ENCODE measurements at places on chromosomes 7 and 10. TPM values are rescaled to one million over a fixed set of nuclear protein-coding genes. Genes with fewer than 3 reads are reported as not detected.

SLC25A13 gene
- 29.3 TPM for total RNA-seq

RBM20 gene
- 2.3 TPM for total RNA-seq

RASA4 gene
- 26.1 TPM for total RNA-seq

PIK3CG gene
- total RNA-seq, result not detected

AMZ1 gene
- total RNA-seq, result 5.8 TPM

CEP41 gene
- total RNA-seq, result 16.4 TPM

HECW1 gene
- total RNA-seq, result not detected

ABCB1 gene
- not detected for total RNA-seq

GJD4 gene
- not detected for total RNA-seq

DNA sequence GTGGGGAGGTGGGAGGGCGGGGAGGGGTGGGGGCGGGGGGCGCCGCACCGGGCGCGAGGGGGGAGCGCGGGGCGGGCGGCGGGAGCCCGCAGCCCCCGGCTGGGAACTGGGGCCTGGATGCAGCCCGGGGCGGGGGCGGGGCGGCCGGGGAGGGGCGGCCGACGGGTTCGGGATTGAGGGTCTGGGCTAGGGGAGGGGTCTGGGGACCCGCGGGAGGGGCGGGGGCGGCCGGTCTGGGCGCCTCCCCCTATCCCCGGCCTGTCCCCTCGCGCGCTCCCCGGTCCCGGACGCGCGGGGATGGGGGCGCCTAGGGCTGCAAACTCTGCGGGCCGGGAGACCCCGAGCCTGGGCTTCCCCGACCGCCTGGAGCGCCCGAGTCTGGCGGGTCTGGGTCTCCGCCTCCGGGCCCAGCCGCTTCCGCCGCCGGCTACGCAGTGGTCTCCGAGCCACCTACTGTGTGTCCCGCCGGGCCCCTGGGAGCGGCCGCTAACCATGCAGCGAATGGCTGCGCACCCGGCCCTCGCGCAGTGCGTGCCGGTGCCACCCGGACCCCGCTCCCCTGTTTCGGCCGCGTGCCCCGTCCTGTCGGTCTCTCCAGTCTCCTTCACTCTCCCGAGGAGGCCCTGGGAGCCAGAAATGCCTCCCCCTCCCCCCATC, 375 bp upstream of the FGF8 start:
- peaks cover 65% of the 10 kb centered on the region for H3K27me3 ChIP-seq
- no peak overlapping the region for H3K27ac ChIP-seq
- no peaks in the 10 kb centered on the region for H3K36me3 ChIP-seq
- H3K4me3 ChIP-seq, result peak overlapping the region; percentile 55
- H3K4me1 ChIP-seq, result peaks cover 30% of the 10 kb centered on the region
- no peak for DNase-seq

DNA sequence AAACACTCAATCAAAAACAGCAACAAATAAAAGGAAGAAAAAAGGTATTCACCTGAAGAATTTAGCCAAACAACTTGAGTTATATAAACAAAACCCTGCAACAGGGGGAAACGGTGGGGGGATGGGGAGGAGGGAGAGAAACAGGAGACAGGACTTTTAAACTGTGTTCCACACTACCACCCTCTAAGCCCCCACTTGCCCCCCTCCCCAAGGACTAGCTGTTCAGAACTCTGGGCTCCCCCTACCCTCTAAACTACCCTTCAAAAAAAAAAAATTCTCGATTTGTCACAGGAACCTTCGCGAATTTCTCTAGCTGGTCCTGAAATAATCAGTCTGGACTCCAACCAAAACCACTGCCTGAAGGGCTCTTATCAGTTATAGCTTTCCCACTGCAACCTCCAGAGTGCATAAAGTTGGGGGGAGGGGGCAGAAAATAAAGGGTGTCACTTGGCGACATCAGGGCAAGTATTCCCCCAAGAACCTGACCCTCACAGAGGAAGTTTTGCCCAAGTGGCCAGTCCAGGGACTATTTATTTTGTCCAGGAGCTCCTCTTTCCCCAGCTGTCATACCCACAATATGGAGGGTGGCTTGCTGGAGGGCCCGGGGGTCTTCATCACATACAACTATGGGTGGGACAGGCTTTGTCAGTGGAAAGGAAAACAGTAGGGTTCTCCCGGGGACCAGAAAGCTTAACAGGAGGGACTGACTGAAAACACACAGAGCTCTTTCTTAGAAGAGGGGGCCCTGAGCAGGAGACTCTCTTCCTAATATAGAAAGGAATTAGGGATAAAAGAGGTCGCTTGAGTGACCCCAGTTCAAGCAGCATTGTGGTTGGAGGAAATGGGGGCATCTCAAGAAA, 1.3 kb downstream of the UBE2H start:
- peaks cover 1% of the 10 kb centered on the region for H3K36me3 ChIP-seq
- peaks cover 6% of the 10 kb centered on the region for H3K4me1 ChIP-seq
- H3K4me3 ChIP-seq, result no peak overlapping the region
- H3K27ac ChIP-seq, result no peak overlapping the region

- H3K4me1 ChIP-seq, result peaks cover 8% of the 10 kb centered on the region
- no peak overlapping the region for H3K27ac ChIP-seq
- H3K4me3 ChIP-seq, result no peak overlapping the region
- no peaks in the 10 kb centered on the region for H3K36me3 ChIP-seq
- peaks cover 56% of the 10 kb centered on the region for H3K27me3 ChIP-seq
- DNase-seq, result no peak
Observed at GRCh38 chr10:113644185-113645120, 19.4 kb downstream of the NRAP start.

DNA sequence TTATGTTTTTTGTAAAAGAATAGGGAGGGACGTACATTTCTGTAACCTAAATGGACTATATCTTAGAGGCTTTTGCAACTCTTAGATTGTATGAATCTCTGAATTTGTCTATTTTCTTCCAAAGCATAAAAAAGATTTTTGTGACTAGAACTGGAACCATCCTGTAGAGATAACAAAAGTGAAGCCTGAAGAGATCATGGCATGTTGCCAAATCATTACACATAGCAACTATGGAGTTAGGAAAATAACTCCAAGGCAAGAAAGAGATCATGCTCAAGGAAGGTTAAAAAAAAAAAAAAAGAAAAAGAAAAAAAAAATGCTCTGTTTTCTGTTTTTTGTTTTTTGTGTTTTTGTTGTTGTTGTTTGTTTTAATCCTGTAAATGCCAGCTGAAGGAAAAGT, 567.7 kb upstream of the ZWINT start:
- no peaks in the 10 kb centered on the region for H3K36me3 ChIP-seq
- H3K27me3 ChIP-seq, result no peaks in the 10 kb centered on the region
- no peak overlapping the region for H3K4me3 ChIP-seq
- no peak for DNase-seq
- no peak overlapping the region for H3K27ac ChIP-seq

DNA sequence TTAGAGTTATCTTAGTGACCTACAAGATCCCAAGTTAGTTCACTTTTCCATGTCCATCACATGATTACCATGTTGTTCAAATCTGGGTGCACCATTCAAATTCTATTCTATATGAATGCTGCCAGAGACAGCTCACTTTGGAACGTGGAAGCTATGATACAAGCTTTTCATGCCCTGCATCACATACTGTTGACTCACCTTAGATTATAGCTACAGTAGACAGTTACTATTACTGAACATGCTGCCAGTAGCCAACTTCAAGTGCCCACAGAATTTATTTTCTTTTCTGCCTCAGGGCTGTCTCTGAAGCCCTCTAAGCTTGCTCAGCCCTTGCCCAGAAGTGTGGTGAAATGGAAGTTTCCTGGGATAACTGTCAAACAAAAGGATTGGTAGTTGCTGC, 231.1 kb downstream of the GPR158 start:
- no peaks in the 10 kb centered on the region for H3K36me3 ChIP-seq
- H3K27ac ChIP-seq, result no peak overlapping the region
- no peak overlapping the region for H3K4me3 ChIP-seq
- DNase-seq, result no peak
- no peaks in the 10 kb centered on the region for H3K27me3 ChIP-seq

- no peaks in the 10 kb centered on the region for H3K27me3 ChIP-seq
- H3K36me3 ChIP-seq, result no peaks in the 10 kb centered on the region
- H3K4me3 ChIP-seq, result no peak overlapping the region
- DNase-seq, result no peak
Observed at GRCh38 chr7:136070736-136071505, 93.8 kb upstream of the MTPN start.

GRCh38 chr10:71575451-71575850, 144.1 kb downstream of the C10orf105 start:
- H3K4me3 ChIP-seq, result no peak overlapping the region
- H3K4me1 ChIP-seq, result no peaks in the 10 kb centered on the region
- H3K27ac ChIP-seq, result no peak overlapping the region
- H3K36me3 ChIP-seq, result no peaks in the 10 kb centered on the region

- no peak overlapping the region for H3K27ac ChIP-seq
- DNase-seq, result no peak
- peaks cover 9% of the 10 kb centered on the region for H3K27me3 ChIP-seq
- no peaks in the 10 kb centered on the region for H3K36me3 ChIP-seq
Observed at GRCh38 chr10:14826076-14826829, 11.6 kb downstream of the CDNF start.

DNA sequence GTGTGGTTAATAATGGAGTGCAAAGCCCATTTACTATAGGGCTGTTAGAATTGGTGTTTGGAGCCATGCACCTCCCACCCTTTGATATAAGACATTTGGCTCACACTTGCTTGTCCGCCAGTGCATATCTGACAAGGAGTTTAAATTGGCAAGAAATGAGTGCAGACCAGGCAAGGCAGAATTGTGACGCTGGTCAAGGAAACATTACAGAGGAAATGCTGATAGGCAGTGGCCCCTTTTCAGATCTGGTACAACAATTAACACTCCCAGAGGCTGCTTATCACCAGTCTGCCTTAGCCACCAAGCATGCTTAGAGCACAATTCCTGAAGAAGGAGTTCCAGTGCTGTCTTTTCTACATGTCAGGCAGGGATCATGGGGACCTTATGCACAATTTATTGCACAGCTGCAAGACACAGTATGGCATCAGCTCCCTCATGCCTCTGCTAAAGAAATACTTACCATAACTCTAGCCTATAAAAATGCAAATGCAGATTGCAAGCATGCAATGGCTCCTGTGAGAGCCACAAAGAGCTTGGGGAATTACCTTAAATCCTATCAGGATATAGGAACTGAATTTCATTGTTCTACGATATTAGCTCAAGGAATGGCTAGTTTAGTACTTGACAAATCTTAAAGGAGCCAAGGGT, 35.2 kb downstream of the OR13A1 start:
- H3K36me3 ChIP-seq, result no peaks in the 10 kb centered on the region
- H3K27ac ChIP-seq, result no peak overlapping the region
- no peak overlapping the region for H3K4me3 ChIP-seq
- DNase-seq, result no peak

GRCh38 chr7:25037325-25037724, 57.3 kb upstream of the OSBPL3 start:
- H3K4me1 ChIP-seq, result no peaks in the 10 kb centered on the region
- H3K4me3 ChIP-seq, result no peak overlapping the region
- H3K27ac ChIP-seq, result no peak overlapping the region
- H3K27me3 ChIP-seq, result peaks cover 10% of the 10 kb centered on the region

GRCh38 chr7:21828841-21829240, 116.9 kb downstream of the CDCA7L start:
- no peak overlapping the region for H3K4me3 ChIP-seq
- no peak overlapping the region for H3K27ac ChIP-seq
- no peak for DNase-seq

GRCh38 chr10:99798031-99798430, 15.6 kb downstream of the ABCC2 start:
- no peaks in the 10 kb centered on the region for H3K4me1 ChIP-seq
- H3K27ac ChIP-seq, result no peak overlapping the region
- peaks cover 2% of the 10 kb centered on the region for H3K36me3 ChIP-seq
- no peak for DNase-seq
- no peaks in the 10 kb centered on the region for H3K27me3 ChIP-seq

GRCh38 chr7:92797284-92797683, 39.1 kb downstream of the CDK6 start:
- no peak for DNase-seq
- H3K4me1 ChIP-seq, result peaks cover 37% of the 10 kb centered on the region
- H3K36me3 ChIP-seq, result no peaks in the 10 kb centered on the region
- no peaks in the 10 kb centered on the region for H3K27me3 ChIP-seq

DNA sequence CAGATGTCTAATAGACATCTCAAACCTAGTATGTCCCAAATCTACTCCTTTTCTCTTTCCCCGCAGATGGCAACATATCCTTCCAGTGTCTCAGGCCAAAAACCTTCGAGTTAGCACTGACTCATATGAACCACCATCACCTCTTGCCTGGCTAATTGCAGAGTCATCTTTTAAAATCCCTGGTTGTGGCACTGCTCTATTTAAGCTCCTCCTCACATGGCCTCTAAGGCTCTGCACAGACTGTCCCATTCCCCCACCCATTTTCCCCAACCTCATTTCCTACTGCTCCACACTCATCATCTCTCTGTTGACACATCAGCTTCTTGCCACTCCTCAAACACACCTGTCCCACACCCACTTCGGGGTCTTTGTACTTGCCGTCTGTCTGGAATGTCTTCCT, 16.8 kb upstream of the HBP1 start:
- H3K4me1 ChIP-seq, result peaks cover 6% of the 10 kb centered on the region
- no peak overlapping the region for H3K27ac ChIP-seq
- no peaks in the 10 kb centered on the region for H3K27me3 ChIP-seq
- no peaks in the 10 kb centered on the region for H3K36me3 ChIP-seq
- H3K4me3 ChIP-seq, result no peak overlapping the region
- no peak for DNase-seq

Measured in osteocyte (in vitro differentiated cells).